ENCODE measurements at places on chromosomes 12 and 14.

DNA sequence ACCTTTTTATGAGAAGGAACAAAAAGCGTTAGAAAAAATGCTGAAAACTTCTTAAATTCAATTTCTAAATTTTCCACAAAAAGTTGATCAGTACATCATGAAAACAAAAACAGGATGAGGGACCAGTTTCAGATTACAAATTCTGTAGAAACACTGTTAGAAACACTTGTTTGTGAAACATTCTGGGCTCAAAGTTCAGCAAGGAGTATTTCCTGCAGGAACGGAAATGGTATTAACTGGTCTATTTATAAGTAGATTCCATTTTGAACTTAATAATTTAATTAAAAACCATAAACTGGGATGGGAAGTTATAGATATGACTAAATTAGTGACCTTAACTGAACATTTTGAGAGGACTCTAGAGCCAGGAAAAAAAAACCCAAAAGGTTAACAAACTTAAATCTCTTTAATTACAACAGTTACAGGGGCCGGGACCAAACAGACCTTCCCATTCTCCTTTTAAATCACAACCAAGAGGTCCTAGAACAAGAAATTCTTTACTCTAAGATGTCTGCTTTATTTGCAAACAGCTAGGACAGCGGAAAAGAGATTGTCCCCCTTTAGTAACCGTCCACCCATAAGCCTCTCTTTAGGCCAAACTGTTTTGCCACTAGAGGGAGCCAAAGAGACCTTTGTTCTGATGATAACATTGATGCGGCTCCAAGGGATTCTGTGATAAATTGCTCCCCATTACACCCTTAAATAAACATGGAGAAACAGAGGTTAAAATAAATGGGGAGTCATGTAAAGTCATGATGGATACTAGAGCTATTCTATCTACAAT lies 69.0 kb upstream of the RERGL start:
- DNase-seq = peak; percentile 62

DNA sequence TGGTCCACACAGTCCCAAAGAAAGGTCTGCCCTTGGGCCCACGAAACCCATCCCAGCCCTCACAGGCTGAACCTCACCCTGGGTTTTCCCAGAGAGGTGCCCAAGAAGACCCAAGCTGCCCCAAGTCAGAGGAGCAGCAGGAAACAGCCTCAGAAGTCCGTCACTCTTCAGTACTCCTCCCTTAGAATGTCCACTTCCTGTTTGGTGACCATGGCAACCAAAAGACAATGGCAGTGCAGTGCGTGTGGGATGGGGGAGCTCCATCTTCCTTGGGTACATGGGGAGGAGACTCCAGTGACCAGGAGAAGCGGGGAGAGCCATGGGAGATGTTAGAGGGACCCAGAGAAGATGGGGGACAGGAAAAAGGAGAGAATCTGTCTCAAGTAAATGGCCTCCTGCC lies 11.3 kb downstream of the SELPLG start:
- DNase-seq = no peak

DNA sequence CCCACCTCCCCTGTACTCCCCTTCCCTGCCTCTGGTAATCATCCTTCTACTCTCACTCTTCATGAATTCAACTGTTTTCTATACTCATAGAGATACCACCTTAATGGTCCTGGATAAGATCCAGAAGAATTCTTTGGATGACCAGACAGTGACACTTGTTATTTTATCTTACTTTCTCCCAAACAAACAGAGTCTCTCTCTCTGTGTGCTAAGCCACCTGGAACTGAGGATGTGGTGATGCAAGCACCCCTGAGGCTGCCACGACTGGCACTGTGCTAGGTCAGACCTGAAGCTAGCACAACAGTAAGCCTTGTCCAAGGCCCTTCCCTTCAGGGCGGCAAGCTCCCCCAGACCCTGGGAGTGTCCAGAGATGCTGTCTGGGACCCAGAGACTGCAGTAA lies 250.2 kb downstream of the C12orf50 start:
- no peak for DNase-seq

- no peak for DNase-seq
Observed at GRCh38 chr12:88132392-88132791, 9.5 kb downstream of the CEP290 start.

GRCh38 chr12:116528498-116528897 lies 30.7 kb upstream of the MAP1LC3B2 start:
- DNase-seq = no peak

DNA sequence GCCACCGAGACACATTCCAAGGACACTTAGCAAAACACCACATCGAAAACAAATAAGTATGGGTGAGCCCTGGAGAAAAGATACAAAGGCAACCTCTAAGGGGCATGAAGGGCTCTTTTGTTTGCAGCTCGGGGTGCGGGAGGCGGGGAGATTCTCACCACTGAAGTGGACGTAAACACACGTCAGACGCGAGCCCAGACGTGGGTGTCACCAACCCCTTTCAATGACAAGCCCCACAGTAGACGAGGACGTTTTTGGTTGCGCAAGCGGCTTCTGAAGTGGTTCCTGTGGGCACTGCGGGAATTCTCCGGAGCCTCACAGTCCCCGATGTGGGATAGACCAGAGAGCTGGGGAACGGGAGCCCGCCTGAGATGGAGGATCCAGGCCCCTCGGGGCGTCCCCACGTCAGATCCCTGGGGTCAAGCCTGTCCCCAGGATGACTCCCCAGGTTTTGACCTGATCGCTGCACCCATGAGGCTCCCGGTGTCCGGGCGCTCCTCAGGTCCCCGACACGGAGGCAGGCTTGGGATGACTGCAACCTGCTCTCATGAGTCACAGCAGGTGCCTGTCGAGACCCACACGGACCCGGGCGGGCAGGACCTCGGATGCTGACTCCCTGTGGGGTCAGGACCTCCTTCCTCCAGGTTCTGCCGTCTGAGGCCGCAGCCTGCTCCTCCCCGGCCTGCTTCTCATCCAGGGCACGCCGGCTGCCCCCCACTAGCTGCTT lies 20.3 kb upstream of the ADGRD1 start:
- DNase-seq = no peak

DNA sequence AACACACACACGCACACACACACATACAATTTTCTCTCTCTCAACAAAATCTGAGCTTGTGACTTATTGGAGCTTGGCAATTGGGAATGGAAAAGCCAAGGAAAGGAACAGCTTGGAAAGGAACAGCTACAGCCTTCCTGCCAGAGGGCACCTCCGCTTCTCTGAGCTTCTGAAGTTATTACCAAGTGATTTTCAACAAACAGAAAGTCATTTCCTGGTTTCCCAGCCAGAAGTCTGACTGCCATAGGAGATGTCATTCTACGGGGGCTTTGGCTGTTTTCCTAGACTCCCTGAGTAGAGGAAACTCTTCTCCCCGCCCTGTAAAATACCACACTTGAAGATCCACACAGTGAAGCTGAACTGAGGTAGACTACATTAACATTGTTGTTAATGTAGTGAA lies 198.3 kb downstream of the CFAP54 start:
- DNase-seq = no peak

- no peak for DNase-seq
Observed at GRCh38 chr12:127078577-127079350, 1188.2 kb upstream of the TMEM132C start.

DNA sequence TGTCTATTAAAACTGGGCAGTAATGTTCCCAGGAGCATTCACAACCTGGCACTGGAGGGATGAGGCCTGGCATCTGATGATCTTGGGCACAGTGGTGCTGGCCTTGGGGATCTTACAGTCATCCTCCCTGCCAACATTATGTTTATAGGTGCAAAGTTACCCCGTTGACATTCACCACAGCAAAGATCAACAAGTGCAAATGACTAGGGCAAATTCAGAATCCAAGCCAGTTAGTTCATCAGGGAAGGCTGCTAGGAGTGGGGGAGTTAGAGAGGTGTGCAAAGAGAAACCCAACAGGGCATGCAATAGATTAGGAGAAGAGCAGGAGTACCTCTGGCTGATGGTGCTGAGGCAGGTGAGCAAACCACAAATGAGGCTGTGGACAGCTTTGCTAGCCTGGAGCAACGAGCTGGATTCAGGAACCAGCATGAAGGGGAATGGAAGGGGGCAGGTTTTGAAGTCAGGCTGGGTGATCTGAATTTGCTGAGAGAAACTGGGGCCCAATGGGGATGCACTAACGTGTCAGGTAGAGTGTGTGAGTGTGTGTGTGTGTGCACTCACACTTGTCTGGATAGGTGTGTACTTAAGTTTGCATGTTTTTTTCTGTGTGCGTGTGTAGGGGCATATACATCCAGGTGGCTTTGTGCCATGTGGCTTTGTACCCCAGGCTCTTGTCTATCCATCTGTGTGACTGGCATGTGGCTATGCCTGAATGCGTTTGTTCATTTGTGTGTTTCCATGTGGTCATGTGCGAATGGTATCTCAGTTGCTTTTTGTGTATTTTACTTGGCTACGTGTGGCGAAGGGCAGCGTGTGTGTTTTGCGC lies 1.6 kb downstream of the CISTR start:
- no peak for DNase-seq

GRCh38 chr14:86203843-86204242 lies 673.9 kb downstream of the FLRT2 start:
- DNase-seq = no peak

- no peak for DNase-seq
Observed at GRCh38 chr12:3168223-3169221, 91.3 kb downstream of the TSPAN9 start.

GRCh38 chr12:123278101-123278627 lies 6.5 kb upstream of the CDK2AP1 start:
- DNase-seq = no peak

DNA sequence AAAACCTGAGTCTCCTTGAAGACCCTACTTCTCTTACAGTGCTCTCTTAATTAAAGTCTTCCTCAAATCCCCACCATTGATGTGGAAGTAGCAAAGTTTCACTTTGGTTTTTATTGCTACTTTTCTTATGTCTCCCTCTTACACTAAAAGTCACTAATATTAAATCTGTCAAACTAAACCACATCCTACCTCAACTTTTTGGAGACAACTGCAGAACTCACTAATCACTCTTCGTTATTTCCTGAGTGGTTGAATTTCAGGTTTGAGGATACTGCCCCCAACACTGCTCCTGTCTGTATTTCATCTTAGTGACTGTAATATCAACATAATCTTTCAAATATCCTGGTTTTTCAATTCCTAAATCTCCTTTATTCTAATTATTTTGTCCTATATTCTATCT lies 213.0 kb upstream of the PDE3A start:
- no peak for DNase-seq

GRCh38 chr14:66359500-66359899 lies 126.7 kb upstream of the CCDC196 start:
- peak; percentile 47 for DNase-seq

GRCh38 chr12:55695349-55695748 lies 12.4 kb downstream of the ITGA7 start:
- no peak for DNase-seq

GRCh38 chr12:95205016-95205624 lies 12.1 kb downstream of the FGD6 start:
- no peak for DNase-seq

- no peak for DNase-seq
Observed at GRCh38 chr14:92960706-92961566, 38.0 kb downstream of the CHGA start.
